CD4-positive, alpha-beta T cell (primary cell): ENCODE measurements at places on chromosomes 11 and 22.

- no peak for DNase-seq
These were observed 116.8 kb downstream of the RRAS2 start for GRCh38 chr11:14242187-14242586.

- DNase-seq, result no peak
These were observed 76.9 kb upstream of the TCF20 start for GRCh38 chr22:42347281-42347824.

- no peak for DNase-seq
These were observed 68.1 kb downstream of the CSTPP1 start for GRCh38 chr11:47004595-47005033.

GRCh38 chr22:31160328-31160978, 471 bp downstream of the RNF185 start:
- no peak for DNase-seq

DNA sequence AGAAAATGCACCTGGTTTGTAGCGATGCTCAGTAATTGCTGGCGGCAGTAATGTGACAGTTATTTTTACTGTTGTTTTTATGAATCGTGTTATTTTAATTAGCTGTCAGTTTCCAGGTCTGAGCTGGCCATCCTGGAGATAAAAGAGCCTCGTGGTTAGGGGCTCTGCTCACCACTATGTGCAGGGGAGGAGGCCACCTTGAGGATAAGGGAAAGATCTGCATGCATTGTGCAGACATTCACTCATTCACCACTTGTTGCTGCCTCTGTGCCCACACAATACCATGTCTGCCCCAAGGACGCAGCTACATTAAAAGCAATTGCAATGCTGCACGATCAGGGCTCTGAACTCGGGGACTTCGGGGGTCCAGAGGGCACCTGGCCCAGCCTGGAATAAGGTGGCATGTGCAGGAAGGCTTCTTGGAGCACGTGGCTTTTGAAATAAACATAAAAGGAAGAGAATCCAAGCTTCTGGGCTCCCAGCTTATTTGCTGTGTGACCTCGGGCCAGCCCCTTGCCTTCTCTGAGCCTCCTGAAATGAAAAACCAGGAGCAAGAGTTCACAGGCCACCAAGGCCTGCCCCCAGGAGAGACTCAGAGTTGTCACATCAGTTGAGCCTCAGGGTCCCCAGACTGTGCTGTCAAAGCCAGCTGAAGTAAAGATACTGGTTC, 44.7 kb upstream of the SHISAL1 start:
- DNase-seq, result no peak

- DNase-seq, result no peak
These were observed 73.5 kb downstream of the BRD1 start for GRCh38 chr22:49753961-49754695.

GRCh38 chr11:65719871-65720210, 757 bp downstream of the RNASEH2C start:
- DNase-seq, result no peak
